ENCODE measurements at places on chromosomes 1 and 21.

DNA sequence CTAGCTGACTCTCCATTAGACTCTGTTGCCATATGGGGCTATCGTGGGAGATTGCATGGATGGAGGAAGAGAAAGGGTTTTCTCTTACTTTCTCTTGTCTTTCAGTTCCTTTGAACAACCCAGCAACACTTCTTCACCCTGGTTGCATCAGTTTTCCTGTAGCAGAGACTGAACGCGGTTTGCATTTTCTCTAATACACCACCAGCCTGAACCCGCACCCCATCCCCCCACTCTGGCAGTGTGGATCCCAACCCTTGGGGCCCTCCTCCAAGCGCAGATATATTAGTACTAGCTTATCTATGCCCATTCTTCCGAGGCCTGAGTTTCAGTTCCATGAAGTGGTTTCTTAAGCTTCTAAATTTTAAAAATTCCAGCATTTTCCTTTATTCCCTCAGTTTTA lies 12.6 kb downstream of the DR1 start:
- DNase-seq = no peak

DNA sequence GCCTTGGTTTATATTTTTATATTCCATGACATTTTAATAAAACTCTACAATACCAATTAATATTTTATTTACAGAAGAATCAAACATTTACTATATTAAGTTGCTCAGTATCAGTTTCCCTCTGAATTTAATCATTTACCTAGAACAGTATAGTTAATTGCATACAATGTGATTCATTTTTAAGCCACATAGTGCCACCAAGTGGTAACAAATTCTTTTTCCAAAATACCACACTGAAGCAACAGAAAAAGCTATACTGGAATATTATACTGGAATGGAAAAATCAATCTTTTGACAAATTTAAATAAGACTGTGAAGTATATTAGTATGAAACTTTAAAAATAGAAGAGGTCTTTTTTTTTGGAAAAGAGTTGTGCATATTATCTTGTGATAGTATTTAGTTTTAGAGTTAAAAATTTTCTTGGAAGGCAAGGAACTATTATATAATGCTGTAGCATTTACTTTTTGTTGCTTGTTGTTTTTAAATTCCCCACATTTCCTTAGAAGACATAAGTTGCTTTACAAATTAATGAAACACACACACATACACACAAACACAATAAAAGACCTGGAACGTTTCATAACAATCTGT lies 57.3 kb downstream of the ZNF644 start:
- peak; percentile 20 for DNase-seq

- DNase-seq = peak; percentile 95
These were observed at the start of gene XKR8 for GRCh38 chr1:27959792-27960603. XKR8 (plus strand) TSS chr1:27959973; CDS start chr1:27960070, 97 bp downstream.

GRCh38 chr1:37258068-37258467 lies 216.3 kb upstream of the ZC3H12A start:
- DNase-seq = no peak

- DNase-seq = no peak
These were observed 36.6 kb upstream of the SLC44A3 start for GRCh38 chr1:94783342-94784189.

DNA sequence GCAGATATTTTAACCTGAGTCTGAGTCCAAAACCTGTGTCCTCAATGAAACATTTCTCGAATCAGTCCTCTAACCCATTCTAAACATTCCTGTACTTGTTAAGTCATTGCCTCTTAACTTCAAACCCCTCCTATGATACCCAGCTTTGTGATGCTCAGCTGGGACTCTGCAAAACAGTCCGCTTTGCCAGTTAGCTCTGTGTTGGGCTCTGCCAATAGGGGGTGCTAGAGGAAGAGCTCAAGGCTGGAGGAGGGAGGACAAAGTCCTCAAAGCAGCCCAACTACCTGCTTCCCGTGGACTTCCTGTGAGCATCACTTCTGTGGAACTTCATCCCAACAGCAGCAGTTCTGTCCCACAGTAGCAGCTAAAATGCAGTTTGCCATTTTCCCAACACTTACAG lies 38.1 kb upstream of the SYT14 start:
- DNase-seq = peak; percentile 26

- no peak for DNase-seq
These were observed 13.8 kb downstream of the CDCP2 start for GRCh38 chr1:54138994-54139393.

DNA sequence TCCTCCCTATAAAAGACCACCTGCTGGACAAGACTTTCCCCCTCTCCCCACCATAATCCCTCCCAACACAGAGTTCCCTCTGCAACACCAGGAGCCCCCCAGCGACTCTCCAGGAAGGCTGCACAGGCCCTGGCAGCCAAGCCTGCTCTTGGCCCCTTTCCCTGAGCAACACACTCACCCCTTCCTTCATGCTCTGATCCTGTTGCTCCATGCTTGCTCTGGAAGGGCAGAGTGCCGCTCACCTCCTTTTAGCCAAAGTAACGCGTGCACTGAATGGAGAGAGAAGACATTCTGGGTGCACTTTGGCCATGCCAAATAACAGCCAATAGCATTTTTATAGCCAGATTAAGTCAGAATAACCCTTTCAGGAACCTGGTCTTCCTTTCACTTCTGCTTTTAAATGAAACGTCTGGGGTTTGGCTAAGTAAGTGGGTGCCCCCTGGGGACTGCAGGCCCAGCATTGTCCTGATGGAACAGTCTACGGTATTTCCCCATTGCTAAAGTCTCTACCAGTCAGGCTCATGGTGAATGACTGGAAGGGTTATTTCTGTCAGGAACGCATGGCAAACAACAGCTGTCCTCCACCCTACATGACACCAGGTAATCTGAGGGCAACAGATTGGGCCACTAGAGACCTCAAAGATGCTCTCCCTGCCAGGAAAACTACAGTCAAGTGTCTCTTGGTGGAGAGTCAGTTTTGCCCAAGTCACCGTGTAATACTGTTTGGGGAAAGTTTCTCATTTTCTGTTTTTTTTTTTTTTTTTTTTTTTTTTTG lies at the start of gene SLC2A5:
Gene SLC2A5 (minus strand): TSS at position 310 of the 775 bp plus-strand sequence. CDS start 99 bp downstream, at position 211.
- peak; percentile 89 for DNase-seq

DNA sequence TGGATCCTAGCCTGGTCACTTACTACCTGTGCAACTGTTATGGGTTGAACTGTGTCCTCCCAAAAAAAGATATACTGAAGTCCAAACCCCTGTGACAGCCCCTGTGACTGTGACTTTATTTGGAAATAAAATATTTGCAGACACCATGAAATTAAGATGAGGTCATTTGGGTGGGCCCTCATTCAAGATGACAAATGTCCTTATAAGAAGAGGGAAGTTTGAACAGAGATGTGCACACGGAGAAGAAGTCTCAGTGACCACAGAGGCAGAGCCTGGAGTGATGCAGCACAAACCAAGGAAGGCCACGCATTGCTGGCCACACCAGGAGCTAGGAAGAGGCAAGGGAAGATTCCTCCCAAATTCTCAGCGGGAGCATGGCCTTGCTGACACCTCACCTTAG lies 249.7 kb upstream of the RUNX1 start:
- DNase-seq = peak; percentile 55

- no peak for DNase-seq
These were observed 33.4 kb downstream of the CENPF start for GRCh38 chr1:214636436-214636835.

DNA sequence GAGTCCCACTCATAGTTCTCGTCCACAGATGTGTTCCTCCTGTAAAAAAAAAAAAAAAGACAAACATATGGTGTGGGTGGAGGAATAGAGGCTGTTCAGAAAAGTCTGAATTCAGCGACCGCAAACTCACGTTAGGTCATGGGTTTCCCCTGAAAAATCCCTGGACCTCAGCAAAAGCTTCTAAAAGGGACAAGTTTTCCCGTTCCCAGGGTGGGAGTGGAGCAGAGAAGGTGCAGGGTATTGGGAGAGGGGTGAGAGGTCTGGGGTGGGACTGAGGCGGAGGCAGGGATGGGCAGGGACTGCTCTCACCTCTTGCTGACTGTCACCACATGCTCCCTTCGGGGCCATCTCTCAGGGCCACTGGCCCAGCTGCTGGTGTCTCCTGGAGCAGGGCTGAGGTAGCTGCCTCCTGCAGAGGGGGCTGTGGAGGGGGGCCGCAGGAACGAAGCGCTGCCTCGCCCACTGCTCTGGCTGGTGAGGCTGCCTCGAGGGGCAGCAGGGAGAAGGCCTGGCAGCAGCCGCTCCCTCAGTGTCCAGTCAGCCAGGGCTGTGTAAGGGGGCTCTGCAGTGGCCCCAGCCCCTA lies 2.6 kb upstream of the TAGLN2 start:
- DNase-seq = peak; percentile 33

- DNase-seq = no peak
These were observed 164.2 kb downstream of the NRIP1 start for GRCh38 chr21:14900611-14901010.

DNA sequence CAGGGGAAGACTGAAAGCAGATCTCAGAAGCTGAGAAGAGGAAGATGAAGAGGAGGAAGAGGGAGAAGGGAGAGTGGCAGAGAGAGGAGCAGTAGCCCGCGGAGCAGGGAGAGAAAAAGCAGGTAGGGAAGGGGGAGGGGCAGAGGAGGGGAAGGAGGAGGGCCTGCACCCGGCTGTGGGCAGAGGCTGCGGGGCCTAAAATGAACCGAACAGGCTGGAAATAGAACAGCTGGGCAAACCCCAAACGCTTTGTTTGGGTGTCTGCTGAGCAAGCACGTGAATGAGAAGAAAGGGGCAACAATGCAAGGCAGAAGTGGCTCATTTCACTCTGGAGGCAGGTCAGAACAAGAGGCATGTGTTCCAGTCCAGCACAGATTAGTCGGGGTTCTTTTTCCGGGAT lies 33.5 kb downstream of the KCNC4 start:
- DNase-seq = peak; percentile 57

GRCh38 chr1:27536767-27537166 lies 46.8 kb upstream of the WASF2 start:
- no peak for DNase-seq

- DNase-seq = no peak
These were observed 86.4 kb upstream of the CACYBP start for GRCh38 chr1:174913225-174913903.

GRCh38 chr1:17438318-17439249 lies 893 bp downstream of the RCC2 start:
- DNase-seq = peak; percentile 89

DNA sequence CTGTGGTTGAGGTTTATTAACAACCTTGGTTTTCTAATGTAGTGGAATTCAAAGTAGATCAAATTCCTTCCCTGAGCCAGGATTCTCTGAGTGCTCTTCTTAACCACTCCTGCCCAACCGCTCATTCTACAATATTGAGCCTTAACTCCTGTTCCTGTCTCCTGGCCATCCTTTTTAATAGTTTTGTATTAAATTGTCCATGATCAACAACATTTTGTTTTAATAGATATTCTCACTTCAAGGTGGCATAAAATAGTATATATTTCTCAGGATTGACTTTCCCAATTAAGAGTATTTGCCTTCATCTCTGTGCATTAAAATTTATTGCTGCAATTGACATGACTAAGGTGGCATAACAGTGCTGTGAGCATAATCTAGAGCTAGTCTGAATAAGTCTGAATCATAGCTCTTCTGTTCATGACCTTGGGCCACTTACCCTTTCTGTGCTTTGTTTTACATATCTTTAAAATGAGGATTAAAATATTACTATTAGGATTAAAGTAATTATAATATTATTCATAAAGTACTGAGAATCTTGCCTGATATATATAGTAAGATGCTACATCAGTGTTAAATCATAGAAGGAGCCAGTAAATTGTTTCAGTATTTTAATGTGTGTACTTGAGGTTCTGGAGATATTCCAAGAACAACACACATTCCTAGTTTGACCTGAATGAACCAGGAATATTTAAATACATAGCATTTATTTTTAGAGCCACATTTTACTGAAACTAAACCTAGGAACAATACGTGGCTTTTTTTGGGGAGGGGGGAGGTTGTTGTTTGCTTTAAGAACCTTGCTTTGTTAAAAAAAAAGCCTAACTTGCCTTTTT lies 76.4 kb downstream of the ADGRL2 start:
- no peak for DNase-seq

GRCh38 chr1:51525295-51525694 lies 6.2 kb upstream of the EPS15 start:
- DNase-seq = no peak

DNA sequence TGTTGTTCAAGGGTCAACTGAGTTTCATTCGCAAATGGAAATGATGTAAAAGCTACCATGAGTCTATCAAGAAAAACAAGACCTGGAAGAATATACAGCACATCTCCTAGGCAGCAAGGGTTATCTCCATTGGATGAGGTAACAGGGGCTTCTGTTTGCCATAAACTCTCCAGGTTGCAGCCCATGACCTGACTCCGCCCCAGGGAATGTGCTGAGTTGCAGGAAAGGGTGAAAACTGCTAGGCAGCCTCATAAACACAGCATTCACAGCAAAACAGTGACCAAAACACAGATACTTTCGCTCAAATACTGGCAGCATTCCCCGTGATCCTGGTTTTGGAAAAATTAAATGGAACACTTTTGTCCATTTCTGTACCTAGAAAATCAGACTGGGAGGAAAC lies 20.2 kb upstream of the ACTA1 start:
- DNase-seq = no peak

DNA sequence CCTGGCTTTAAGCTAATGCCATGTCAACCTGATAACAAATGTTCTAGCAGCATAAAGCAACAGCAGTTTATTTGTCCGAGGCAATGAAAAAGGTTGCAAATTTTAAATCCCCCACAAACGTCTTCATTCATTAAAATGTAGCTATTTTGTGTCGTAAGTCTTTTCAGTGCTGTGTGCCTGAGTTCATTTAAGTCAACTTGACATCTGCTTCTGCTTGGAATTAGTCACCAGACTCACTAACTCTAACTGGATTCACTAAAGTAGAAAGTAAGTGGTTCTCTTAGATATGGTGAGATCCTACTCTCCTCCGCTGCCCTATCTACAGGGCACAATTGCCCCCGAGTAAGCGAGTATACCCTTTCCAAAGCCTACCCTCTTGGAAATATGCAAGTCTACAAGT lies 118.4 kb upstream of the CHRM3 start:
- DNase-seq = no peak

DNA sequence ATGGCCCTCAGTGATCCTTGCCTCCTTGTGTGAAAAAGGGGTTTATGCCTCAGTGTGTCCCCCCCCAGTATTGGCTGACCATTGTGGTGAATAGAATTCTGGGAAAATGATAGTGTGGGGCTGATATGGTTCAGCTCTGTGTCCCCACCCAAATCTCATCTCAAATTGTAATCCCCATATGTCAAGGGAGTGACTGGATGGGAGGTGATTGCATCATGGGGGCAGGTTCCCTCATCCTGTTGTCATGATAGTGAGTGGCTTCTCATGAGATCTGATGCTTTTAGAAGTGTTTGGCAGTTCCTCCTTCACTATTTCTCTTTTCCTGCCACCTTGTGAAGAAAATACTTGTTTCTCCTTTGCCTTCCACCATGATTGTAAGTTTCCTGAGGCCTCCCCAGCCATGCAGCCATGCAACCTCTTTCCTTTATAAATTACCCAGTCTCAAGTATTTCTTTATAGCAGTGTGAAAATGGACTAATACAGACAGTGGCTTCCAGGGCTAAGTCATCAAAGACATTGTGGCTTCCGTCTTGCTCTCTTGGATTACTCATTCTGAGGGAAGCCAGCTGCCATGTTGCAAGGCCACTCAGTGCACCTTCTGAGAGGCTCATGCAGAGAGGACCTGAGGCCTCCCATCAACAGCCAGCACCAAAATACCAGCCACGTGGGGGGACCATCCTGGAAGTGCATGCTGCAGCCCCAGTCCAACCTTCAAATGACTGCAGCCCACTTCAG lies 40.6 kb upstream of the SOD1 start:
- no peak for DNase-seq

GRCh38 chr1:176826265-176826664 lies 338.2 kb downstream of the ASTN1 start:
- no peak for DNase-seq
